ENCODE measurements at places on chromosomes 4 and X. TPM values are rescaled to one million over a fixed set of nuclear protein-coding genes. Genes with fewer than 3 reads are reported as not detected.

Gene ANAPC10
- polyA plus RNA-seq = 16.8 TPM

Gene HSFX1
- polyA plus RNA-seq = 0.08 TPM

Gene CXCL11
- not detected for polyA plus RNA-seq

Gene MAGEB2
- not detected for polyA plus RNA-seq

Gene CHIC2
- 8.4 TPM for polyA plus RNA-seq

Gene AFF2
- polyA plus RNA-seq = not detected

Gene DMD
- polyA plus RNA-seq = 15.4 TPM

Gene OPHN1
- polyA plus RNA-seq = 1.6 TPM

Gene STPG2
- polyA plus RNA-seq = not detected

Gene CACNA1F
- 0.03 TPM for polyA plus RNA-seq

Gene NRK
- not detected for polyA plus RNA-seq

Gene NHSL2
- polyA plus RNA-seq = not detected

DNA sequence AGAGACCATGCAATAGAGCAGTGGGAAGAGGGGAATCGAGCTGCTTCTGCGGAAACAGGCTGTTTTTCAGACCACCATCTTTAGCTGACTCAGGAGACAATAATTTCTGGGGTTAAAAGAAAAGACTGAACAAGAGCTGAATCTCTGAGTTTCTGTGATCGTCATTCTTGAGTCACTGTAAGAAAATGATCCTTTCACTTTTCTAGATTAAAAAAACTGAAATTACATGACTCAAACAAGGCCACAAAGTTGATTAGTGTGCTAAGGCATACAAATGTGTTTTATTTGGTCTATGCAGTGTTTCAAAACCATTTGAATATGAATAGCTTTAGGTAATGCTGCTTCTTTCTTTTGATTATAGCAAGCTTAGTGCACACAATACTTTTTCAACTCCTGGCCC, 194.4 kb upstream of the RPL34 start:
- DNase-seq = no peak

DNA sequence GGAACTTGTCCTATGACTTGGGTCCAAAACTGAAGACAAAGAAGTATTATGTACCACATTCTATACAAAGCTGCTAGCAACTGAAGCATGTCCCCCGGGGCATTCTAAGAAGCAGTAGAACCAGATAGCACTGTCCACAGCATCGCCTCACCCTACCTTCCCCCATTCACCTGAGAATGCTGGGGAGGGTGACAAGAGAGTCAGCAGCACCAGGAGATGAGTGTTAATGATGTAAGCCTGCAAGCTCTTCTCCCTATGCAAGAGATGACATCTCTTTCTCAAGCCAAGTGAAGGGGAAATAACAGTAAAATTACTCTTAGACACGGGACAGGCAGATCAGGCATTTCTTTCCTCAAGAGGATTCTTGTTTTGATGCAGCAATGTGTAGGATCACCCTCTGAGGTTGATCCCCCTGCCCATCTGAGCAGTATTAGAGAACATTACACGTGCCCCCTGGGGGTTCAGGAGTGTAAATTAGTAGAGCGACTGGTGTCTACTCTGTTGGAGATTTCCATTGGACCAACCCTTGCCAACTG, 13.9 kb upstream of the TLR1 start:
- DNase-seq = peak; percentile 10

DNA sequence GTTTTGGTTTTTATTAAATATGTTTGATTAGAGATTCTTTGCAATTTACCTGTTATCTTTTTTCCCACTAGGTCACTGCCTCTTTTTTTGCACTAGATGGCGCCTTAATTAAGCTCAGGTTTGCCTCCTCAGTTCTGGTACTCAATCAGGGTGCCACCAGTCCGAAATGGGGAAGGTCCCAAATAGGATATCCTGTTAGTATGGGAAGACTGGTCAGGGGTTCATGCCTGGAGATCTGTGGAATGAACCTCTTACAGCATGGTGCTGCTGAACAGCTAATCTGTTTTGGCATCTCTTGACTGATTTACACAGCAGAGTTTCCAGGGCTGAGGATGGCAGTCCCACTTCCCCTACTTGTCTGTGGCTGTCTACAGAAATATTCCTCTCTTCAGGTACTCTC, 24.2 kb upstream of the VSIG1 start:
- DNase-seq = no peak

GRCh38 chr4:173449380-173449717, 50.4 kb upstream of the SCRG1 start:
- no peak for DNase-seq

DNA sequence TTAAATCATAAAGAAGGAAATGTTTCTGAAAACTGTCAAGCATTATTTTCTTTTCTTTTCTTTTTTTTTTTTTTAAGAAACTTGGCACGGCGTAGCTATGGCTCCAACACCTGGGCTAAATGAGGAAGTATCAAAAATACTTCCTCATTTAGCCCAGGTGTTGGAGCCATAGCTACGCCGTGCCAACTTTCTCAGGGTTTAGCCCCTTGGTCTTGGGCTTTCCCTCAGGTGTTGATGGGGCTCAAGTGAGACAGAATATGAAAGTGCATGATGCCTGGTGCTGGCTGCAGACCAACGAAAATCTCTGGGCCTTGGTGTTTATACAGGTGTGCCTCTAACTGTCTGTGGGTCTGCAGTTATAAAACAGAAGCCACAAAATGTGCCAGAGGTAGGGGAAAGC, 132.7 kb downstream of the ARHGAP24 start:
- DNase-seq = no peak

GRCh38 chr4:86497980-86498862, 95.9 kb upstream of the PTPN13 start:
- DNase-seq = peak; percentile 7

GRCh38 chr4:128287141-128287870, at the start of gene PGRMC2:
Gene PGRMC2, minus strand, starts transcription at chr4:128287813. Its CDS starts 23 bp downstream, at chr4:128287790.
- DNase-seq = no peak

GRCh38 chrX:12946838-12947544, 27.9 kb upstream of the TMSB4X start:
- peak; percentile 47 for DNase-seq

DNA sequence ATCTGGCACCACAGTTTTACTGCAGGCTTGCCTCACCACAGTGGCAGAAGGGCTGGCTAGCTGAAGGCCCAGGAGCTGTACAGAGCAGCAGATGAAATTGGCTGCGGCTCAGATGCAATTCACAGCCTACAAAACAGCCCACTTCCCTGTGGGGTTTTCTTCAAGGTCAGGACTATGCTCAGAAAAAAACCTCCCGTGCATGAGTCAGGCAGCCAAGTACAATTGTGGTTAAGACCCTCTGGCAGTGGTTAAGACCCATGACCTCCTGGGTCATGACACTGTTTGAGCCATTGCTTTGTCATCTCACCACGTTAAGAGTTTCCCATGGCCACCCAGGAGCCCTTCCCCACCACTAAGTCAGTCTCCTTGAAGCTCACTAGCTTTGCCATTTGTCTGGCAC, 276.3 kb downstream of the HNRNPD start:
- no peak for DNase-seq

GRCh38 chrX:15404401-15405096, 20.3 kb upstream of the VEGFD start:
- DNase-seq = no peak

GRCh38 chrX:45747905-45748304, 547.2 kb upstream of the DIPK2B start:
- no peak for DNase-seq

GRCh38 chr4:57100979-57101651, 9.1 kb downstream of the IGFBP7 start:
- peak; percentile 88 for DNase-seq

GRCh38 chr4:127905029-127905428, 24.3 kb downstream of the PLK4 start:
- no peak for DNase-seq

DNA sequence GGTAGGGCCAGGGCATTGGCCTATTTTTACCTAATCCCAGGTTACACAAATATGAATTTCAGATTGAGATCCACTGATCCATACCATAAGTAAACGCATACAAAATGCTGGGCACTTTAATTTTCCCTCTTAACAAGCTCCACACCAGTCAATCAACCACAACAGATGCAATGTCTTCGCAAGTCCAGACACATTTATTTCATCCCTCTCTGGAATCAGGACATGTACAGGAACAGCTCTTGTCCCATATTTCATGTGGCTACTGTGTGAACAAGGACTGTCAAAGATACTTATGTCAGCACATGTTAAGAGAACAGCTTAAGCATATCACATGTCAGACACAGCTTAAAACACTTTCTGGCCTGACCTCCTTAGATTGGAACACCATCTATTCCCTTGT, 145.9 kb downstream of the PPP3CA start:
- DNase-seq = no peak

DNA sequence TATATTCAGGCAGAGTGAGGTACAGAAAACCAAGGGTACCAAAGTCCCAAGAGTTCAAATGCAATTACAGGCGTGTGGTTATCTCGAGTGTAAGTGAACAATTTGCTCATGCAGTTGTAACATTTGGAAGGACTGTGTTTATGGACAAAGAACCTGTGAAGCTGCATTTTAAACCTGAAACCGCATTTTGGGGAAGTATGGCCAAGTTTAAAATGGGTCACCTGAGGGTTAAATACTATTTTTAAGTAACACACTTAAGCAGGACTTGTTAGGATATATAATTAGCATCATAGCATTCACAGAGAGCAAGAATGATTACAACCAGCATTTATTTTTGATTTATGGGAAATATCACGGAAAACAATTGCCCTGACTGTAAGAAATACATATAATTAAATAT, 79.1 kb upstream of the LCORL start:
- no peak for DNase-seq

DNA sequence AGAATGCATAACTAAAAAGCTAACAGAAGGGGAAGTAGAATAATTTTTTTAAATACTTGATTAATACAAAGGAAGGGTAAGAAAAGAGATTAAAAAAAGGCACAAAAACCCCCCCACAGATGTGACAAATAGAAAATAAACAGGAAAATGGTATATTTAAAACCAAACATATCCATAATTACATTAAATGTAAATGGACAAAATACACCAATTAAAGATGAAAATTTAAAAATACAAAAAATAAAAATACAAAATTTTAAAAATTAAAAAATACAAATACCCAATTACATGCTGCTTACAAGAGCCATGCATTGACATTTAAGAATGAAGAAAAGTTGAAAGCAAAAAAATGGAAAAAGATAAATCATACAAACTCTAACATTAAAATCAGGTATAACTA, 86.0 kb downstream of the SEL1L3 start:
- no peak for DNase-seq

- no peak for DNase-seq
Measured at GRCh38 chrX:33447285-33447684, 235.9 kb upstream of the DMD start.

DNA sequence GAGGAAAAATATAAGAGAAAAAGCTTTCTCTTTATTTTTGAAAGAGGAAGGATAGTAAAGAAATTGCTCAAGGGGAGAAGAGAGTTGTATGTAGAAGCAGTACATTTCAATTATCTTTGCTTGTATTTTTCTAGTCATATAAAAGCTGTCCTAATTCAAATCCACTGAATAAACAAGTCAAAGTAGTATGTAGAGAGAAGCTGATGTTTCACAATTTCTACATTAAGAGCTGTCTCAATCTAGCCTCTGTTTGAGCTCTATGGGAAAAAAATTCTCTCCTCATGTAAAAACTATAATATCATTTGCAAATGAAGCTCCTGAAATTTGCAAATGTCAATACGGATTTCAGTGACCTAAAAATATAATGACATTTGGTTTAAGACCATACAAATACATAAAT, 52.6 kb downstream of the CHM start:
- DNase-seq = no peak

DNA sequence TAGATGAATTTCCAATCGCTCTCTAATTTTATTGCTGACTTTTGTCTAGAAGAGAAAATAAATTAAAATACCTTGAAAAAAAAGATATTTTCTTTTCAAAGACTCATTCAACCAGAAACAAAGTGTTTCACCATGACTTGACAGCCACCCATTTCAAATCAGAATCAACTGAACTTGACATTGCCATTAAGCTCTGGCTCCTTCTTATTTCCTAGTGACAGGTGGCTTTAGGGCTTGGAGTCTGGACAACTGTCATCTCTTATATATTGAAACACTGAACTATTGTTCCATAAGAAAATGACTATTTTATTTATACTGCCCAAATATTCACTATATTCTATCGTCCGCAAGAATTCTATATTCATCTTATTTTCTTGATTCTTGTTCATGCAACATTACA, 229.2 kb downstream of the SLC39A8 start:
- DNase-seq = no peak

GRCh38 chr4:113969709-113970334, 9.6 kb downstream of the ARSJ start:
- DNase-seq = no peak

DNA sequence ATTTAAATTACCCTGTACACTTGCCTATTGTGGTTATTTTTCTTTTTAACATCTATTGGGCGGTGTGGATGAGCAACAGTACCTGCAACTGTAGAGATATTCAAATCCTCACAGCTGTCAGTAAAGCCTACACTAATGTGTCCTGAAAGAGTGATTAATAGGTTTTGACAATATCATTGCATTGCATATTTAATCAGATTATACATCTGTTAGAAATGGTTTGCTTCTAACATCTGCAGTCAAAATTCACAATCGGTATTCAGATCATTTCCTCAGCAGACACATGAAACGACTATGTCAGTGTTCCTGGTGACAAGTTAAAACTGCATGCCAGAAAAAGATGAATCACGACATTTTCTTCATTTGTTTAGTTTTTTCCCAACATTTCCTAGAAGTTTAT, 254.6 kb upstream of the EPHA5 start:
- no peak for DNase-seq

DNA sequence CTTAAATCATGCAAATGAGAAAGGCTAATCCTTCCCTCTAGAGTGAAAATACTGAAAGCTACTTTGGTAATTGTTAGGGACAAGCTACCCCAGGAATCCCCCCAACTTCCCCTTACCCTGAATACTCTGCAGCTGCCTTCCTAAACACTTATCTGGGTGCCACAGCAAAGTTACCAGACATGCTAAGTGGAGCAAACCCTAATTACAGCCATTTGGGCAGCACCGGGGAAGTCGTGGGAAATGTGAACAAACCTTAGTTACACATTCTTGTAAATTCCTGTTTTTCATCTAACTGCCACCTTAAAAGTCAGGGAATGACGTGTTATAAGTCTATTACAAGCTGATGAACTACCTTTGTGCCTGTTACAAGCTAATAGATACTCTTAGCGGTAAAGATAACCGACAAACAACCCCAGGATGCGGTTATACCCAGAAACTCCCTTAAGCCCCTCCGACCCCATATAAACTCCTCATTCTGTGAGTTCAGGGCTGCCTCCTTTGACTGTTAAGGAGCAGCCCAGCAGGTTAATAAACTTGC, 66.0 kb upstream of the PLAC8 start:
- DNase-seq = no peak

GRCh38 chrX:111560801-111561200, 49.4 kb downstream of the SERTM2 start:
- DNase-seq = no peak

- DNase-seq = no peak
Measured at GRCh38 chr4:175351473-175351872, 433.3 kb downstream of the ADAM29 start.

- DNase-seq = no peak
Measured at GRCh38 chr4:147477439-147477838, 3.5 kb upstream of the EDNRA start.

GRCh38 chr4:88616275-88617150, 24.2 kb downstream of the HERC3 start:
- DNase-seq = no peak

- DNase-seq = no peak
Measured at GRCh38 chrX:70852294-70852693, 56.2 kb downstream of the TEX11 start.

- DNase-seq = no peak
Measured at GRCh38 chr4:147987252-147987651, 255.4 kb downstream of the ARHGAP10 start.

GRCh38 chrX:112816908-112817307, 23.7 kb downstream of the AMOT start:
- no peak for DNase-seq

Data from HepG2 (cell line).